Activated naive CD4-positive, alpha-beta T cell treated with Interleukin-2 at 50 U/mL for 16 hours (primary cell): ENCODE measurements at places on chromosomes 11 and 22.
A peak's percentile ranks its signal among the peaks of the same experiment; 100 is the strongest.

DNA sequence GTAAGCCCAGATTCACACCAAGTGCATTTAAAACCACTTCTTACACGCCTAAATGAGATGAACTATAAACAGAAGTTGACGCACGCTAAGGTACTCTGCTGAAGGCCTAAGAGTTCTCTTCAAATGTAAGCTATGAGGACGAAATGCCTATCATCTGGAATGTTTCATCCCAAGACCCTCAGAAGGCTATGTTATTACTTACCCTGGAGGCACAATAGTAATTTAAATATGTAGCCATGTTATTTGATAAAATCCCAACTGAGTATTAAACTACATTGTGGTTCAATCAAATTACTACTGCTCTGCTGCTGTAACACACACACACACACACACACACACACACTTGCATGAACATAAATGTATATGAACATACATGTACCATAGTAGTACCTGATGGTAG is 47.6 kb downstream of the MAML2 start:
- DNase-seq = no peak

DNA sequence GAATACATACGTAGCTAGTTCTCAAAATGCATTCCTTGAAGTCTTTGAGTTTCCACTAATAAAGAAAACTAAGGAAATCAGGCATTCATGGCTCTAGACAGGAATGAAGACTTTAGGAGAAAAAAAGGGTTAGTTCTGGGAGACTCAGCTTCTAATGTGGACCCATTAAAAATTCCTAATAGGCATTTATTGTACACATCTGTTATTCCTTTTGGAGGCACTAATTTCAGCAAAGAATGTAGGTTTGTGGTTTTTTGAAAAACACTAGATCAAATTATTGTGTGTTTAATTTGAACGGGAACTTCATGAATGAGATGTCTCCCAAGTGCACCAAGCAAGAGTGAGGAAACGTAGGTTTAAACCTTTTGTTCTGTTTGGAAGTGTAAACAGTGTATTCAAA is 42.7 kb downstream of the PARVA start:
- DNase-seq = no peak

DNA sequence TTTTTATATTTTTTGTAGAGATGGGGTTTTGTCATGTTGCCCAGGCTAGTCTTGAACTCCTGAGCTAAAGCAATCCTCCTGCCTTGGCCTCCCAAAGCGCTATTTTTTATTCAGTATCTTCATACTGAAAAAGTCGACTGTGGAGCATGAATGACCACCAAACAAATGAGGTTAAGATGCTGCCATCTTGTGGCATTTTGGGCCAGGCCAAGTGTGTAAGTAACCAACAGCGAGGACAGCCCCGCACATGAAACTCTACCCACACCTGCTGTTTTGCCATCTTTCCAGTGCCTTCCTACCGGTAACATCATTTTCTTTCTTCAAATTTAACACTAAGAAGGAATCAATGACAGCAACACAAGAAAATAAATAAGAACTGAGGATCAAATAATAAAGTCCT is 32.2 kb upstream of the AQP11 start:
- DNase-seq = no peak

GRCh38 chr11:43418197-43418596 is 59.5 kb downstream of the TTC17 start:
- DNase-seq = no peak

GRCh38 chr11:71282581-71283351 is 30.4 kb upstream of the SHANK2 start:
- no peak for DNase-seq

GRCh38 chr11:64537876-64538275 is 53.1 kb upstream of the SLC22A12 start:
- no peak for DNase-seq

DNA sequence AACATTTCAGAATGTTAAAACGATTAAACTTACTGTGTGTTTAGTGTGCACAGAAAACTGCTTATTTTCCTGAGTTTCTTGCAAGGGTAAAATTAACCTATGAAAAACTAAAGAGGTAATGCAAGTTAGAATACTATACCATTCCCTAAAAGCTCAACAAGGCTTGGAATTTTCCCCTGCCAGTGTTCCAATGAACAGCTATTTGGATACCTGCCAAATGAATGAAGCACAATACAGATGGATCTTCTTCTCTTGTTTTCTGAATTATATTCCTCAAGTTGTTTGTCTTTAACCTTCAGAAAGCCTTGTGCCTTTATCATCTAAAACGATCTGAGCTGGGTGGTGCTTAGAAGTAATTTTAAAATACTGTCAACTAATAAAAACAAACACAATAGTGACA is 204.5 kb downstream of the LRRC4C start:
- no peak for DNase-seq

DNA sequence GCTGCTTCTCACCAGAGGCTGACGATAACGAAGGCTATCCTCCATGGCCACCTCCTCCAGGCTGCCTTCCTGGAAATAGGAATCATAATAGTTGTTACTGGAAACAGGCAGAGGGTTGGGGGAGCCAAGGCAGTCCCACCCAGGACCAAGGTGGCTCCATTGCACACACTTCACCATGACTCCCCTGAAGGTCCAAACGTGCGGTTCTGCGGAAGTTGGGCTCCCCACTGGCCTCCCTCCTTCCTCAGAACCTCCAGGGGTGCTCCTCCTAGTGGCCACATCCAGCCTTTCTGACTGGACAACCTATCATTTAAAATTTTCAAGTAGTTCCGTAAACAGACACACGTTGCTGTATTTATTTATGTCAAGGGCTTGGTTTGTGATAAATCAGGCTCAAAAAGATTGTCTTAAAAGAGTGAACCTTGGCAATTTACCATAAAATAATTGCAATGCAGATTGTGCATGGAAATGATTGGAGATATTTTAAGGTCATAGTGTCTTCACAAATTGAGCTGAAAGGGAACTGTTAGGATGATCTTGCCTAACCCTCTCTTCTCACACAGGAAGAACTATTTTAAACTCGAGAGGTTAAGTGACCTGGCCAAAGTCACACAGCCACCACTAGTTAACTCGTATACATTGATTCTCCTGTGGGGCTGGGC is 1.4 kb upstream of the TCN2 start:
- DNase-seq = peak; percentile 51

DNA sequence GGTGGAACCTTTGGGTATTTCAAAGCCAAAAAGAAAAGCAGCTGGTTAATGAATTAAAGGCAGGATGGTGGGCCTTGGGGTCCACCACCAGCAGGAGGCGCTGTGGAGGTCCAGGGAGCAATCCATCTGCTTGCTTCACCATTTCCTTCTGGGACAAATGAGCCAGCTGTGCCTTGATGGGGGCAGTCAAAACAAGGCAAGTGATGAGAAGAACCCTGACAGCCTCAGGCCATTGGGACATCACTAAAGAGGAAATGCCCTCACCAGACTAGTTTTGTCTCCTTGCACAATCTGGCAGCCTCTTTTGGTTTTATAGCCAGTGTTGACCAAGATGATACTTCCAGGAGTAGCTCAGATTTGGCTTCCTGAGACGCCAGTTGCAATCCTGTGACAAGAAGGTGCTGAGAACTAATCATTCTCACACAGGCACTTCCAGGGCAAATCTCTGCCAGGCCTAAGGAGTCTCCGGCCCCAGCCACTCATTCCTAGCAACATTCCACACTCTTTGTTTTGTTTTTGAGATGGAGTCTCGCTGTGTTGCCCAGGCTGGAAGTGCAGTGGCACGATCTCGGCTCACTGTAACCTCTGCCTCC is 38.2 kb upstream of the WEE1 start:
- peak; percentile 81 for DNase-seq

GRCh38 chr22:17162731-17163130 is 3.7 kb upstream of the HDHD5 start:
- DNase-seq = no peak

DNA sequence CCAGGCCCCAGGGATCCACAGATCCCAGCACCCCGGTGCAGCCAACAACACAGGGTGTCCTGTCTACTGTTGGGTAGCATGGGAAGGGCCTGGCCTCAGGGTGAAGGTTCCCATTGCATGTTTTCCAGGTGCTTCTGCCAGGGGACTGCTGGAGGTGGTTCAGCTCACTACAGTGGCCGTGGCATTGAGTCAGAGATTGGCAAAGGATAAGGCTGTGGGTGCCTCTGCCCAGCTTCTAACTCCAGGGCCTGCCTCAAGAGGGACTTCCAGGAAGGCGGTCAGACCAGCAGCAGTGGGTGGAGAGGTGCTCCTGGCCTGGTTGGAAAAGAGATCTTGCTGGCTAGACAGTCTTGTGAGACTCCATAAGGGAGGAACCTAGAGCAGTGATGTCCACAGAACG is 20.9 kb downstream of the CSNK1E start:
- DNase-seq = no peak

DNA sequence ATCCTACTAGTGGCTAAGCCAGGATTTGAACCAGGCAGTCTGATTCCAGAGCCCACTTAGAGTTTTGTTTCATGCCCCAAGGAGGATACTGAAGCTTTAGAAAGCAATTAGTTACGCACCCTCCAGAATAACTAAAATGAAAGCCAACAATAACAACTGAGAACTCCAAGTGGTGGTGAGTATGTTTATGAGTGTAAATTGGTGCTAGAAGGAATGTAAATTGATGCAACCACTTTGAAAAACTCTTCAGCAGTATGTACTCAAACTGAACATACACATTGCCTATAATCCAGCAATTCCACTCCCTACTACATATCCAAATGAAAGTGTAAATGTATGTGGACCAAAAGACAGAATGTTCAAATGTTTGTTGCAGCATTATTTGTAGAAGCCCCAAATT is 6.7 kb upstream of the ARL14EP start:
- DNase-seq = no peak

GRCh38 chr11:135043434-135043833 is 631.4 kb upstream of the B3GAT1 start:
- DNase-seq = no peak

DNA sequence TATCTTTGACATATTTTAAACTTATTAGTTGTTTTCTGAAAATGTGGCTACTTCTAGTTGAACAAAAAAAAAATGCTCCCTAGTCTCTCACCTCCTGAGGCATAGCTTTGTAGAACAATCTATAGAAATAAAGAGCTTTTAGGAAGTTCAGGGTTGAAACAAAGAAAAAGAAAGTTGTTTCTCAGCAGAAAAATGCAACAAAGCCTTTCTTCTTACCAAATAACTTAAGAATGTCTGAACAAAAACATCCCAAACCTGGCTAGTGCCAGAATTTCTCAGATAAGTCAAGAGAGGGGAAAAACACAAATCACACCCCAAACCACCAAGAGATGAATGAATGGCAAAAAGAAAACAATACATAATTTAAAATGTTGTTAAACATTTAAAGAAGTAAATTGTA is 114.1 kb downstream of the MAML2 start:
- no peak for DNase-seq

GRCh38 chr22:17949642-17950473 is 74.5 kb downstream of the MICAL3 start:
- no peak for DNase-seq

GRCh38 chr11:1117992-1118391 is 39.8 kb upstream of the MUC5AC start:
- no peak for DNase-seq

- DNase-seq = no peak
Observed at GRCh38 chr22:46122980-46123693, 27.2 kb upstream of the PPARA start.

DNA sequence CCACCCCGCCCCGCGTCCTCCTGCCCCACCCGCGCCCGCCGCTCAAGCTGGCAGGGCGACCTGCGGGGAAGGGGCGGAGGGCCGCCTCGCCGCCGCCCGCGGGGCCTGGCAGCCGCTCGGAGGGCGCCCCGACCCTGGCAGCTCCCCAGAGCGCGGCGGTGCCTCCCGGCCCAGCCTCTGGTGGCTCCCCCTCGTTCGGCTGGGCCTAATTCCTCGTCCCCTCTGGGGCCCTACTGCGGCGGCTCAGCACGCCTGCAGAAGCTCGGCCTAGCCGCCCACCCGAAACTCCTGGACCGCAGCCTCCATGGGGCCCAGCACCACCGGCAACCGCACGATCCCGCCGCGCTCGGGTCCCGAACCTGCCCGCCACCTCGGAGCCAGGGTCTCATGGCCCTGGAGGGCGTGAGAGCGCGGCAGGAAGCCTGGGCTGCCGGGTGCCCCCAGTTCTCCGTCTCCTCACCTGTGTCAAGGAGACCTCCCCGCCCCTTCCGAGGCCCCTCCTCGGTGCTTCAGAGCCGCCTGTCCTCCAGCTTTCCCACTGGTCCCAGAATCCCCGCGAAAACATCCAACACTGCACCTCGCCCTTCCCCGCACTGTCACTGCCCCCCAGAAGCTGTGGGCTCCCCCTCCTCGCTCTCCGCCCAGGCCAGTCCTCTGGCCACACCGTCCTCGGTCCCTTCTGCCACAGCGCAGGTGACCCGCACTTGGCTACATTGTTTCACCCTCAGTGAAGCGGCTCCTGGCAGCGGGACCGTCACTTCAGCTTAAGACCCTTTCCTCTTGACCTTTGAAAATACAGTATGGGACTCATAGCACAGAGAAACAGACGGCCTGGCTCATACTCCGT is 613 bp upstream of the GSC2 start:
- no peak for DNase-seq

DNA sequence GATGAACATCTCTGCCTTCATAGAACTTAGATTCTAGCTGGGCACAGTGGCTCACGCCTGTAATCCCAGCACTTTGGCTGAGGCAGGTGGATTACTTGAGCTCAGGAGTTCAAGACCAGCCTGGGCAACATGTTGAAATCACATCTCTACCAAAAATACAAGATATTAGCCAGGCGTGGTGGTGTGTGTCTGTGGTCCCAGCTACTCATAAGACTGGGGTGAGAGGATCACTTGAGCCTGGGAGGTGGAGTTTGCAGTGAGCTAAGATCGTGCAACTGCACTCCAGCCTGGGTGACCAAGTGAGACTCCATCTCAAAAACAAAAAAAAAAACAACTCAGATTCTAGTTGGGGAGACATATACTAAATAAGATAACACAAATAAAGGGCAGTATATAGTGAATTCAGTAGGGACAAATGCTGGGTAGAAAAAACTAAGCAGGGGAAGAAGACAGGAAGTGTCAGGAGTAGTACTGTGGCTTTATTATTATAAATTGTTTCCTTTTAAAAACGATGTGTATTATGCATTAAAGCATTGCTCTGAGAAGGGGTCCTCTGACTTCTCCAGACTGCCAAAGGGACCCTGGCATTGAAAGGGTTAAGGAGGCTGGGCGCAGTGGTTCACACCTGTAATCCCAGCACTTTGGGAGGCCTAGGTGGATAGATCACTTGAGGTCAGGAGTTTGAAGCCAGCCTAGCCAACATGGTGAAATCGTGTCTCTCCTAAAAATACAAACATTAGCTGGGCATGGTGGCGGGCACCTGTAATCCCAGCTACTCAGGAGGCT is 46.7 kb downstream of the PACS1 start:
- no peak for DNase-seq

DNA sequence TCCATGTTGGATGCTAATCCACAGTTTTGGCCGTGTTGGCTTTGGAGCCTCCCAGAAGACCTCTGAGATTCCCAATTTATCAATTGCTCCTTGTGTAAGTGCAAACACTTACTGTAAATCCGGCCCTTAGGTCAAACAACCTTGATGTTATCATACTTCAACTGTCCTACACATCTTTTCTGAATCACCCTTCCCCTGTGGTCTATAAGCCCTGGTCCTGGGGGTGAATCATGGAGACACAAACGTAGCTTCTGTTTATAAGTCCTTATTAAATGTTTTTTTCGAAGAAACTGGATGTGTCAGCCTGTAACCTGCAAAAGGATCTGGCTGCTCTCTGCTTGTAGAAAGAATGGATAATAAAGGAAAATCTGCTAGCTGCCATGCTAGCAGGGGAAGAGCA is 1.7 kb upstream of the IL10RA start:
- no peak for DNase-seq

- DNase-seq = no peak
Observed at GRCh38 chr11:13376838-13377237, 86.2 kb downstream of the BTBD10 start.

GRCh38 chr11:125148743-125149142 is 15.8 kb upstream of the PKNOX2 start:
- no peak for DNase-seq

GRCh38 chr11:5591613-5592012 is 4.8 kb upstream of the TRIM6 start:
- no peak for DNase-seq
